ENCODE measurements at places on chromosomes 7 and 10.

DNA sequence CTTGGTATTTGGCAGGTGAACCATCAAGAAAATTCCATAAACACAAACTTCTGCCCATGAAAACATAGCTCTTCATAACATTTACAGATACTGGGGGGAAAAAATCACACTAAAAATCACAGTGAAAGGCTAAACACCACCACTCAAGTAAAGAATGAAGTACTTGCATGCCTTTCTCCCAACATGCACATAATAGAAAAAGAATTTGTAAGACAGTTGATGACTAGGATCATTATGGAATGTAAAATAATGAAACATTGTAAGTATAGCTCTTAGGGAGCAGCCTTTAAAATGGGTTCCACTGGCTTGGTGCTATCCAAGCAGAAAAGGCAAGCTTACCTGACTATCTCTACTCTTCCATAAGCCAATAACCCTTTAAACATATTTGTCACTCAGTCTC is 299.9 kb upstream of the LRRN3 start:
- DNase-seq, result no peak

DNA sequence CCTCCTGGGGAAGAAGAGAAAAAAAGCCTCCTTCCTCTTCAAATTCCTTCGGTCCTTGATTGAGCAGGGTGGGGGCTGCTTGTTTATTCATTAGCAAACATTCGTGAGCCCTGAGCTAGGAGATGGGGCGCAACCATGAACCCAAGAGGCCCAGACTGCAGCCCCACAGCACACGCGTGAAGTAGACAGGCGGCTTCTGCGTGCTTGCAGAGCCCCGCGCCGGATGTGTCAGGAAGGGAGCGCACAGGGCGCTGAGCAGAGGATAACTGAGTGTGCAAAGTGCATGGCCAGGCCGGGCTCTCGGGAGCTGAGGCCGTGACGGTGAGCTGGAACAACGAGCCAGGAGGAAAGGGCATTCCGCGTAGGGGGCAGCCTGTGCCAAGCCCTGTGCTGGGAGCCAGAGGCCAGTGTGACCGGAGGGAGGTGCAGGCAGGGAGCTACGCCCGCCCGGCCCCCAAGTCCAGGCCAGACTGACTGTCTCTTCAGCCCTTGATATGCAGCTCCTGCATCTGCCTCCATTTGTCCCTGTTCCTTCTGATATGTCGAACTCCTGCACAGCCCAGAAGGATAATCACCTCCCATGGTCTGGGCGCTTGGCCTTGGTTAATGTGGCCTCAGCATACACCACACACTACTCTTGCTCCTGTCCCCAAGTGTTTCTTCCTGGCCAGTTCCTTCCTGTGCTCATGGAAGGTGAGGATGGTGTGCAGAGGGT is 4.6 kb downstream of the FOXL3 start:
- DNase-seq, result no peak

DNA sequence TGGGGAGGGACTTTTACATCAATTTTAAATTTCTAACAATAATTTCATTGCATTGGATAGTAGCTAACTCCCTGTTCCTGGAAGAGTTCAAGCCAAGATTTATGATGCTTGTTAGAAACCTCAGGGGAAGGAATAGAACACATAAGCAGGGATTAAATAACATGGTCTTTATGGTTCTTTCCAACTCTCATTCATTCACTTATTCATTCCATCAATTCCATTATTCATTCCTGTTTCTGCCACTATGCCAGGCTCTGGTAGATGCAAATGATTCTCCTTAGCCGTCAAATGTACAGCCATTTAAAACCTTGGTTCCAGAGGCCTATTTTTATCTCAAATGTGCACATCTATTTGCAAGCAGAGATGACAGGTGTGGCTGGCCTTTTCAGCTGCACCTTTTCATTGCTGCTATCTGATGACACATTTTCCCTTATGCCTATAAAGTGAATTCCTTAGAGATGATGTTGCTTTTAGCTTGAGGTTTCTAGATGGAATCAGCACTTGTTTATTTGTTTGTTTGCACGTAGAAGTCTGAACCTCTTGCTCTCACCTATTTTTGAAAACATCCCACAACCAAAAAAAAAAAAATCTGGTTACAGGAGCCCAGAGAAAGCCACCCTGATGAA is 205.7 kb upstream of the IGFBP3 start:
- DNase-seq, result no peak

DNA sequence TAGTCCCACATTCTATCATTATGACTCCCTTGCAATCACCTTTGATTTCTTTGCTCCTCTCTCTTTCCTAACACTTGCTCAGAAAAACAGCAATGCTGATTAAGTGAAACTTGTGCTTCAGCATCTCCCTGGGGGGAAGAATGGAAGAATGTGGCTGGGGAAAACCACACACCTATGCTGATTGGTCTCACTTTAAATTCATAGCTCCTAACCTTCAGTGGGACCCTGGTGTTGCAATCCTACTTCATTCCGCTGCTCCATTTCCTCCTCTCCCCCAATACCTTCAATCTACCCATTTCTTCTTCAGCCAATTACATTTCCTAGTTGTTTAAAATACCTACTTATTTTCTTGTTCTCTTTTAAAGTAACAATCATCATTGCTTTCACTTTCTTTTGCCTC is 1166.7 kb upstream of the C7orf33 start:
- DNase-seq, result no peak

GRCh38 chr7:8442814-8443304 is 9.4 kb downstream of the NXPH1 start:
- peak; percentile 42 for DNase-seq

- no peak for DNase-seq
Measured at GRCh38 chr7:55150709-55151451, 132.1 kb downstream of the EGFR start.

DNA sequence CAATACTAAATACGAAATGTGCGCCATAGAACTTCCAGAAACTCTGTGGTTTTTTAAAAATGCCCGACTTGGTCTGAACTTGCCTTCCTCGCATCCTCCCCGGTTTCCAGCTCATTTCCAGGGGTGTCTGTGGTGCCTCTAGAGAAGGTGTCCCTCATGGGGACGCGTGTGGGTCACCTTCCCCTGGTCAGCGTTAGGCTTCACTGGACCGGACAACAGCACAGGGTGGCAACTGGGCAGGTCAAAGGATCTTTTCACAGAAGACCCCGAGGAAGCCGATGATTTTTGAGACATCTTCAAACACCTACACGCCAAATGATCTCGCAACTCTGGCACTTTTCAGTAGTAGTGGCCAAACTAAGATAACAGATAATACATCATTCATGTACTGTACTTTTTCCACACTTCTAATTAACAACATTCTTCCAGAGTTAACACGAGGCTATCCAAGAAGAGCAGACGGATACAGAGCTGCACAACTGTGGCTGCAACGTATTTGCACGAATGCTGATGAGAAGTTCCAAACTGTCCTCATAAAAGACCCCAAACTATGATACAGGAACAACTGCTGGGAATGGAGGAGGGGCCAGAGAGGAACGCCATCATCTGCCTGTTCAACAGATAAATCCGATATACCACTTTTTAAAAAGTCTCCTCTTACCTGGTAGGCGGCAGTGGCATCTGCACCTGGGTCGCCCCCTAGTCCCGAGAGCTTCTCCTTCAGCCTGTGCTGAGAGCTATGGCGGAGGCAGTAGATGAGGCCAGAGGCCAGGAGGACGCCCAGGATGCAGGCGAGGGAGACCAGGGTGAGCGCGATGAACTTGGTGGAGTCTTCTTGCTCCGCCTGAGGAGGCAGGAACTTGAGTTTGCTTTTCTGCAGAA is 345.5 kb downstream of the DNAJB6 start:
- DNase-seq, result no peak

DNA sequence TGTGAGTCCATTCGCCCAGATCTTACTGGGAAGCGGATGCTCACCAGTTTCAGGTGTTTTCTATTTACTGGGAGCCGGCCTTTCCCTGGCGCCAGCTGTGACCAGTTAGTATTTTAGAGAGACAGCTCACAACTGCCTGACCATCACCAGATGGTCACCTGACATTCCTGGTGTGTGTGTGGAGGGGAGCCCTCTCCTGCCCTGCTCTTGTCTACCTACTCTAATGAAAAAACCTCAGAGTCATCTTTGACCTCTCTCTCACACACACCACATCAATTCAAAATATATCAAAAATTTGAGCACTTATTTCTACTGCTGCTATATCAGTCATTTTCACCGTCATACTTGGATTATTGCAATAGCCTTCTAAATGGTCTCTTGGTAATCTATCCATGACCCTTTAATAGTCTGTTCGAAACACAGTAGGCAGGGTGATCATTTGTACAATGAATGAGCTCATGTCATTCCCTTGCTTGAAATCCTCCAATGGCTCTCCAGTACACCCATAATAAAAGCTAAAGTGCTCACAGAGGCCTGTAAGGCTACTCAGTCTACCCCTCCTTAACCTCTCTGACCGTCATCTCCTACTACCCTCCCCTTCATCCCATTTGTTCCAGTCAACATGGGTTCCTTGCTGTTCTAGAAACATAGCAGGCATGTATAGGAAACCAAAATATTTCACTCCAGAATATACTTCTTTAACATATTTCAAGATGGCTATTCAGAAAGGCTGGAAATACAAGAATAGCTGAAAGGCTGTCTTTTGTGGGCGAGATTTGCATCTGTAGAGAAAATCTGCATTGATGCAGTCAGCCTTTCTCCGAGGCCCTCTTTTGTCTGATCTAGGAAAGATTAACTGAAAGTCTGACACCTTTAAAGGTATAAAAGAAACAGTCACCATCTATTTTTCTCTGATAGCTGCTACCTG is 17.5 kb upstream of the NT5C3A start:
- DNase-seq, result no peak

GRCh38 chr7:142400042-142400533 is 142.2 kb upstream of the PRSS58 start:
- no peak for DNase-seq

- no peak for DNase-seq
Measured at GRCh38 chr10:88110355-88110754, 246.9 kb downstream of the PTEN start.

GRCh38 chr7:138607216-138608126 is 93.7 kb downstream of the SVOPL start:
- DNase-seq, result no peak

- DNase-seq, result no peak
Measured at GRCh38 chr7:54663186-54663585, 95.8 kb downstream of the SEC61G start.

GRCh38 chr10:12689893-12690292 is 311.6 kb downstream of the CCDC3 start:
- DNase-seq, result no peak

DNA sequence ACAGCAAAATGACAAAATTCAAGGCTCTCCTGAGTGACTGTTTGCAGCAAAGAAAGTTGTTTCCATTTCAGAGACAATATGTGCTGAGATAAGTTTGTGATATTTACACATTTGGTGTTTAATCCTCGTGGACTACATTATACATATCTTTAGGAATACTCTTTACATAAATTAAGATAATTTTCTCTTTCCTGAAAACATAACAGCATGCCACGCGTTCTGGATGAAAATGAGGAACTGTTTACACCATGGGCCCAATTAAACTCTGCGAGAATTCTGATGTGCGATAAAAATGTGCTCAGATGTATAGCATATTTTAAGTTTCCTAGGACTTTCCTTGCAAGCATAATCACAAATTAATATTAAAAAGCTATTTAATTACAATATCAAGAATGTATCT is 26.4 kb downstream of the PTPRE start:
- DNase-seq, result no peak

- DNase-seq, result no peak
Measured at GRCh38 chr7:12964836-12965235, 277.4 kb downstream of the ARL4A start.

DNA sequence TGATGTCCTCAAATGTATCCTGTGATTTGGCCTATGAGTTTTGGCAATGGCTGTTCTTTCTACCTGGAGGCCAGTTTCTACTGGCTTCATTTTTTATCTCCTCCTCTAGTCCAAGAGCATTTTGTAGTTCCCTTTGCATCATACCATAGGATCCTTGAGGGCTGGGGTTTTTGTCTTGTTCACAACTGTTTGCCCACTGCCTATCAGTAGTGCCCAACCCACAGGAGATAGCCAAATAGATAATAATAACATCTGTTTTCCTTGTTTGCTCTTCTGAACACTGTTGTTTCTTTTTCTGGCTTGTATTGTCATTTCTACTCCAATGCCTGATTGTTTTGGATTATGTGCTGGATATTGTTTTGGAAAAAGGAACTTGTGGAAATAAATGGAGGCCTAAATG is 3.4 kb downstream of the CDK1 start:
- DNase-seq, result no peak

- no peak for DNase-seq
Measured at GRCh38 chr10:3464760-3465405, 292.3 kb upstream of the PITRM1 start.

- no peak for DNase-seq
Measured at GRCh38 chr7:19400758-19401254, 255.6 kb upstream of the FERD3L start.

DNA sequence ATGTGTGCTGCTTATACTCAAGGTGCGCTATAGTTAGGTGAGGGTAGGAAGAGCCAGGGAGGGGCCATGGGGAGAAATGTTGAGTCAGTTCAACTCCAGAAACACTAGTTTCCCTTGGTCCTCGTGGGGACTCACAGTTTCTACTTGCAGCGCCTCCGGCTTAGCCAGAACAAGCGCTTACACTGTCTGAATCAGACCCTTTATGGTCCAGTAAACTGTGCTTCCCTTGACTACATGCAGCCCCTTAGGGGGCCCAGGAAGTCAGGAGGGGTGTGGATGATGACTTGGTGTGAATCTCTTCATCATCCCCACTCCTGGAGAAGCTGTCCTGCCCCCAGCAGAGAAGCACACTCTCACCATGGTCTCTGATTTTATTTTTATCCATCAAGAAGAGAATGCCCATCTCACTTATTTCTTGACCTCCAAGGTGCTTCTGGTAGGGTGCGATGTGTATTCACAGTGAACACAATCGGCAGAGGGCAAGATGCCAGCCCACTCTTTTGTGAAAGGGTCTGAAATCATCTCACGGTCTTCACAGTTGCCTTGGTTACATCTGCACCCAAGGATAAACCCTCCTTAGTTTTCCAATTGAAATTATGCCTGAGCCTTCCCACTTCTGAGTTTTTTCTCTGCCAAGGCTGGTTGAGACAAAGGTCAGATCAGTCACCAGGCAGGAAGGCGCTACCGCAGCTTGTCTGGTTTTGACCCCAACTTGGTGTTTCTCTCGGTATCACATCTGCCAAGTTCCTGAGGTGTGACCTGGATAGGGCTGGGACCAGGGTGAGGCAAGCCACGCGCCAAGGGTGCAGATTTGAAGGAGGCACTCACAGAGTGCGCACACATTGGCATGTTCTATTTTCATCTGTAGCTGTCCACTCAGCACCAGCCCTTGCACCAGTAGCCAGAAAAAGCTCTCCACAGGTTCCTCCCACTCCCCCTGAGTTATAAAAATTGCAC is 62.7 kb upstream of the LRRC4 start:
- no peak for DNase-seq

Data from RWPE2 (cell line).